ENCODE measurements at places on chromosomes 4 and X. TPM values are rescaled to one million over a fixed set of nuclear protein-coding genes. Genes with fewer than 3 reads are reported as not detected.

GRCh38 chr4:115851918-115852766 lies 738.7 kb upstream of the NDST4 start:
- peak; percentile 47 for DNase-seq

- no peak for DNase-seq
Observed at GRCh38 chr4:55553441-55554201, 6.9 kb upstream of the CLOCK start.

Gene UNC5C
- total RNA-seq = 43.8 TPM

DNA sequence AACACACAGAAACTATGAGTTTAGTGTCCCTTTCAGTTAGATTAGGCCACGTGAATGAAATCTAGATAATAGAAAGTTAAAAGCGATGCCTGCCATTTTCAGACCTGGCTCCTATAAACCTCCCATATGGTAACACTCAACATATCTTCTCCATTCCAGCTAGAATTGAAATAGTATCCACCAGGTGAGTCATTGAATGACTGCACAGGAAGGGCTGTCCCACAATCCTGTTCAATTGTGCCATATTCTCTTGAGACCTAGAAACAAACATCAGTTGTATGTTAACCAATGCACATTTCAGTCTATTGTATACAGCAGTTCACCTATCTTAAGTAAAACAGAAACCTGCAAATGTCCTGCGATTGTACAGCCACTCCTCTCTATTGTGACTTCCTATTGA lies 659.3 kb upstream of the SLIT2 start:
- DNase-seq = no peak

- DNase-seq = no peak
Observed at GRCh38 chr4:67134616-67135015, 410.7 kb downstream of the CENPC start.

Gene MAGEA6
- total RNA-seq = not detected

DNA sequence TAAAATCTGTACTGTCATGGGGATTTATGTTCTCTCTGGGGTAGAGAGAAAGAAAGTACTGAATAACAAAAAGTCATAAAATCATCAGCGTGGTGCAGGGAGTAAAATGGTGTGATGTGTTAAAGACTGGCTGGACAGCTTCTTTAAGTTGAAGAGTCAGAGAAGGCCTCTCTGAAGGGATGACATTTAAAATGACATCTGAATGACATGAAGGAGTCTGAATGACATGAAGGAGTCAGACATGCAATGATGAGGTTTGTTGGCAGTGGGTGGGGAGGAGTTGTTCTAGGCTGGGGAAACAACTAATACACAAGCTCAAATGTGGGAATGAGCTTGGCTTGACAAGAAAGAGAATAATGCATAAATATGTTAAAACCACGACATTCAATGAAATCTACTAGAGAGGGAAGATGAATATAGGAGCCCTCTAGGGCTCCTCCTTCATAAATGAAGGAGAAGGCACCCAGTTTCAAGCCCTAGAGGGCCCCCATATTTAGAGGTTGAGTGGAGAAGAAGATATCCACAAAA lies 63.9 kb upstream of the KIT start:
- DNase-seq = no peak

Gene COL4A5
- 276 TPM for total RNA-seq

Gene RPA4
- total RNA-seq = 1.6 TPM

Gene CLDN34
- 0.42 TPM for total RNA-seq

Gene BTC
- total RNA-seq = 0.46 TPM

All from progenitor cell of endocrine pancreas (in vitro differentiated cells).